ENCODE measurements at places on chromosomes 3 and 15.
A peak's percentile ranks its signal among the peaks of the same experiment; 100 is the strongest.

DNA sequence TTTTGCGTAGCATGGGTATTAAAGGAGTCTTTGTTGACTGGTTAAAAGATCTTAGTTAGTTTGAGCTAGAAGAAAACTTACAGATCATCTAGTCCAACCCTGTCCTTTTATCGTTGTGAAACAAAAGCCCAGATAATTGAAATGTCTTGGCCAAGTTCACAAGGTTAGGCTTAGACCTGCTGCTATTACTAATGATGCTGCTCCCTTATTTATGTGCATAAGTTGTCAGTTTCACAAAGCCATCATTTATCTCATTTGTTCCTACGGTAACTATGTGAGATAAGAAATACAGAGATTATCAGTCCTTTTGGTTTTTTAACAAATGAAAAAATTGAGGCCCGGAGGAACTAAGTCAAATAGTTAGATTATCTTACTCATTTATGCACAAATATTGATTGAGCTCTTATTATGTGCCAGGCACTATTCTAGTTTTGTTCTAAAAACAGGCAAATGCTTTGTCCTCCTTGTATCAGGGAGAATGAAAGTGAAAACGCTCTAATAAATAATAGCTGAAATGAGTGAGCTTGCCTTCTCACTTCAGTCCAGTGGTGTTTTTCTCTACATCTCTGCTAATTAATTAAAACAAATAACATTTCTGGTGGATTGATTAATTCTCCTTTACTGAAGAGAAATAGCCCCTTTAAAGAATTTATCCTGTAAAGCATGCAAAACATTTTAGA is 49.1 kb upstream of the TPRG1 start:
- DNase-seq: no peak

DNA sequence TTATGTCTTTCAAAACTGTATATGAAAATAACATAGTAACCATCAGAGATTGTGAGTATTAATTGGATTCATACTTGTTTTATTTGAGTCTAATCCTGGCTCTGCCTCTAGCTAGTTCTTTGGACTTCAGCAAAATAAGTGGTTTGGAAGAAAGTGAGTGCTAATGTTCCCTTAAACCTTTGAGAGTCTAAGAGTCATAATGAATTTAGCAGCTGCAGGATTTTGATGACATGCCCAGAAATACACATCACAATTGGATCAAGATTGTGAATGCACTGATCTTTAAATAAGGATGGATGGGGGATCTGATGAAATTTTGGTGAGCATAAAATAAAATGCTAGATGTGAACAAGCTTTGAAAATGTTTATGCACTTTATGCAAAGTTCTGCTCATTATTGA is 79.9 kb upstream of the FAM98B start:
- DNase-seq: no peak

DNA sequence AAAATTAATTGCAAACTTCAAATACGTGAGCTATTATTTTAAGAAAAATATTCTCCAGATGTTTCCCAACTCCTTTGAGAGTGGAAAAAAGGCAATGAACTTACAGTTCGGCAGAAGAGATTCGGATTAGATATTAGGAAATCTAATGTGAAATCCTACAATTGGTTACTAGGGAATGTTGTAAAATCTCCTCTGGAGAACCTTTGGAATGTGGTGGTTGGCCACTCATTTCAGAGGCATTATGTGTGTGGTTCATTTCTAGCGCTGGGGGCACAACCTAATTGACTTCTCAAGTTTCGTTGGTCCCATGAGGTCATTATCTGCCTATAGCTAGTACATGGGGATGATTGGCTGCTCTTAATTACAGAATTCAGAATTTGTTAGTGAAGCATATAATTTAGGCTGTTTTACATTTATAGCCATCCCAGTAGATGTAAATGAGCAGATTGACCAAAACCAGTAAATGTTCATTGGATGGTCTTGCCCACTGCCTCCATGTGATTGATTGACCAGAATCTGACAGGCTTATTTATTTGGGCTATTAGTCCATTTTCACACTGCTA is 34.6 kb upstream of the CMSS1 start:
- DNase-seq: peak; percentile 75

DNA sequence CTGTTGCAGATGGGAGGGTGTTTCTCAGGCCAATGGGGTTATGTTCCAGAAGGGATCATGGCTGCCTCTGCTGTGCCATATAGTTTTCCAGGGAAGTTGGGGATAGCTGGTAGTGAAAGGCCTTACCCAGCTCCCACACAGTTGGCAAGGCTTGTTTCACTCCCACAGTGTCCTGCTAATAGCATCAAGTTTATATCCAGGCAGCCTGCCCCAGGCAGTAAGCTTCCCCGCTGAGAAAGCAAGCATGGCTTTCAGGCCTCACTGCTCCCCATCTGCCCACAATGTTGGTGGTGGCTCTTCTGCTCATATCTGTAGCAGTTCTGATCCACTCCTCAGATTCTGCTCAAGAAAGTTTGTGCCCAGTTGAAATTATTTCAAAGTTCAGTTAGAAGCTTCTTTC is 50.9 kb upstream of the DCBLD2 start:
- DNase-seq: no peak

DNA sequence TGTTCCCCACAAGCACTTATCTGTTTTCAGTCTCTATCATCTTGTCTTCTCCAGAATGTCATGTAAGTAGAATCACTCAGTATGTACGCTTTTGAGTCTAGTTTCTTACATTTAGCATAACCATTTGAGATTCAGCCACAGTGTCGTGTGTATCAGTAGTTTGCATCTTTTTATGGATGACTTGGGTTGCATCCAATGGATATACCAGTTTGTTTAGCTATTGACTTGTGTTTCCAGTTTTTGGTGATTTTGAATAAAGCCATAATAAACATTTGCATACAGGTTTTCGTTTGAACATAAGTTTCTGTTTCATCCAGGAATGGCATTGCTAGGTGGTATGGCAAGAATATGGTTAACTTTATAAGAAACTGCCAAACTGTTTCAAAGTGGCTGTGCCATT is 12.1 kb downstream of the GRIP2 start:
- no peak for DNase-seq

DNA sequence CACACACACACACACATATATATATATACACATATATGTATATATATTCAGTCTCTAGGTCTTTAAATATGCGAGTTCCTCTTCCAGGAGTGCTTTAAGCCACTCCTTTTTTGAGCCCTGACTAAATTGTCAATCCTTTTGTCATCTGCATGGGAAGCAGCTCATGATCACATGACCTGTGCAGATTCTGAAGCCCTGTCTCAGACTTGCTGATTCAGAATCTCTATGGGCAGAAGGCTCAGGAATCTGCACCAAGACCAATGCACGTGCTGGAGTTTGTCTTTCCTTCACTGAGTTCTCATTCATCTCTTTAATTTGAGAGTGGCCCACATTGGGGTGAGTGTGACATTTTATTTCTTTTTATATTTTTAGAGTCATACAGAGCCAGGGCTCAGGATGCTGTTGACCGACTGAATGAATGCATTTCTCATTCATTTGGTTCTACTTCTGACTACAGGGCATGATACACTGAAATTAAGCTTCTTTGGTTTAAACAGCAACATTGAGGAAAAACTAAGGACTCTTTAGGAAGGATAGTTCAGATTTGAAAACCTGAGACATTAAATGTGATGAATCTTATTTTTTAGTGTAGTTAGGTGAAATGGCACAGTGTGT is 307.5 kb downstream of the EDEM1 start:
- DNase-seq: no peak

DNA sequence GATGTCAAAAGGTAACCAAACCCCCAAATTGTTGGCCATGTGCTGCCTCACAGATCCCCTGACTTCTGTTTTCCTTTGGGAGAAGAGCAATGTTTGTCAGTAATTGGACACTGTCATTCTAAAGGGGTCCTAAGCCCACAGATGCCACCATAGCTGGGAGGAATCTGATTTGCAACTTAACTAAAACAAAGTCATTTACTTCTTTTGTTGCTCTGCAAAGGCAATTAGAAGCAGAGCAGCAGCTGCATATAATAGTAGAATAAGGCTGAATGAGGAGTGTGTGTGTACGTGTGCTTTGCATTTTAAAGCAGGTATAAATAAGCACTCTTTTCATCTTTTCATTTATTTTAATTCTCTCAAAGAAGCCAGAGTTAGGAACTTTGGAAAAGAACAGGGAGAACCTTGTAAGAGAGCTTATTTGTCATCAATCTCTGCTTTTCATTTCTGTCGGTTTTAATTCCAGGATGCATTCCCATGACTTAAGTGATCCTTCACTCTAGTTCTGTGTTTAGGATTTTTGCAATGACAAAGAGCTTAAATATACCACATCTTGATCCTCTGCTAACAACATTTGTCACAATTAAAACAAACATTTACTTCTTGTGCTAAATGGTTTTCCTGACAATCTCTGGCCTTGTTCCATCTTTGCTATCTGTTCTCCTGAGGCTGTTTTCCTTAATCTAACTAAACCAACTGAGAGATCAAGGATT is 530.2 kb upstream of the CBLB start:
- no peak for DNase-seq

GRCh38 chr15:66161575-66162118 is 91.9 kb downstream of the MEGF11 start:
- DNase-seq: no peak

GRCh38 chr3:126146525-126147146 is 33.8 kb downstream of the ALDH1L1 start:
- no peak for DNase-seq

GRCh38 chr3:129211772-129212171 is 28.1 kb upstream of the CNBP start:
- DNase-seq: no peak

DNA sequence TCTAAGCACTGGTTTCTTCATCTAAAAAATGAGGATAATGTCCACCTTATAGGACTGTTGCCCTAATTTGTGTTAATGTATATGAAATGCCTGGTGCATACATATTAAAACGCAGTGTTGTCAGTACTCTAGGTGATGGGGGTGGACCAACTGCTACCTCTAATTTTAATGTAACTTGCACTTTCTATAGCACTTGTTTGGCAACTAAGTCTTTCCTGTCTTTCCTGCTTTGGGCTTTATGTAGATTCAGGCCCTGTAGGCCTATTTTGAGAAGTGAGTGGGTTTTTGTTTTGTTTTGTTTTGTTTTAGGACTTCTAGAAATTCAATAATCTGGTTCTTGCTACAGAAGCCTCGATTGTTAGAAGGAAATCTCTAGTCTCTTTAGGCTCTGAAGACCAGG is 21.2 kb downstream of the SLC7A14 start:
- no peak for DNase-seq

GRCh38 chr3:5041315-5041714 is 62.1 kb downstream of the BHLHE40 start:
- no peak for DNase-seq

DNA sequence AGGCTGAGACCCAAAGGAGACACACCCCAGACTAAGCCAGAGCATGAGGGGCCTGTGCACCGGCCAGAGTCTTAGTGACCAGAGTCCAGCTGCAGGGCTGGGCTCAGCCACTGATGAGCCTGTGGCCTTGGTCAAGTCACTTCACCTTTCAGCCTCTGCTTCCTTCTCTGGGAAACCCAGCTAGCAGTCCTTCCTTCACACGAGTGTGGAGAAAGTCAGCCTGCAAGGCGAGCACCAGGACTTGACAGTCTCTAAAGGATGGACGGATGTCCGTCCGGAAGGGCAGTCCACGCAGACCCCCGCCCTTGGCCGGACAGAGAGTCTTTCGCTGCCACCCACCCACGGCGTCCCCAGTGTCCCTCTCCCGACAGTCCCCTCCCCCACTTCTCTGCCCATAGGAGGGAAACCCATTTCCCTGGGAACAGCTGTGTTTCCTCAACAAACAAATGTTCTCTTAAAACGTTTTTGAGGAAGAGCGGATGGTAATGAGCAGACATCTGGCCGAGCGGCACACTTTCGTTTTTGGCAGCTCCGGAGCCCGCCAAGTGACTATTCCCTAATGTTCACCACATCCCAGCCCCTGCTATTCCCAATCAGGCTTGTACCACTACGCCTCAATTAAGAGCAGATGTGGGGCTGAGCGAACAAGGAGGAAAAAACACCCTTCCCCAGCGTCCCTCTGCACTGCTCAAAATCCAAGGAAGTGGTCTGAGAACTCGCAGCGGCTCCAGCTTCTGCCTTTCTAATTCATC is 129.1 kb upstream of the SMAD3 start:
- DNase-seq: peak; percentile 81

- DNase-seq: no peak
Measured at GRCh38 chr3:101791778-101792177, 12.8 kb downstream of the NXPE3 start.

DNA sequence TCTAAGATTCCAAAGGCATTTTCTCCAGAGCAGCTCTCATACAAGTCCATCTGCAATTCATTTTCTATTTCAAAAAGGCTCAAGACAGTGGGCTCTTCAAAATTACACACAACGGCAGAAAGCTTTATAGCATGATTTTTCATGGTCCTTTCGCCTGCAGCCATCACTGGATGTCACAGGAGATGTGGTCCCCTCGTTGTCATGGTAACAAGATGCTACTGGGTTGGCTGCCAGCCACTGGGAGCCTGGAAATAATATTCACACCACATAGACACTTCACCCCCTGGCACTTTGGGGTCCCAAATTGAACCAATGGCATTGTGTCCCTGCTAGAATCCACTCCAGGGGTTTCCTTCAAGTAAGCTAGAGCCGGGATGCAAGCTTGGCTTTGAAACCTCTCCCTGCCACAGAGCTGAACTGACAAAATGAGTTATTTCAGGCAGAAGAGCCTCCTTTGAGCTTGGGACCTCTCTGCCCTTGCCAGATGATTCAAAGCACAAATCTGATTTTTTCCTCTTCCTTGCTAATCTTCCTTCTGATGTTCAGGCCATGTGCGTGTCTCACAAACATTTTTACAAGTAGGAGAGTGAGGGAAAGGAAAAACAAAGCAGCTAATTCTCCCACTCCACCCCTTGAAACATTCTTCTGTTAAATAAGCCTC is 512.6 kb upstream of the ADAMTS9 start:
- DNase-seq: no peak

GRCh38 chr3:141112686-141113297 is 61.6 kb downstream of the SPSB4 start:
- no peak for DNase-seq

DNA sequence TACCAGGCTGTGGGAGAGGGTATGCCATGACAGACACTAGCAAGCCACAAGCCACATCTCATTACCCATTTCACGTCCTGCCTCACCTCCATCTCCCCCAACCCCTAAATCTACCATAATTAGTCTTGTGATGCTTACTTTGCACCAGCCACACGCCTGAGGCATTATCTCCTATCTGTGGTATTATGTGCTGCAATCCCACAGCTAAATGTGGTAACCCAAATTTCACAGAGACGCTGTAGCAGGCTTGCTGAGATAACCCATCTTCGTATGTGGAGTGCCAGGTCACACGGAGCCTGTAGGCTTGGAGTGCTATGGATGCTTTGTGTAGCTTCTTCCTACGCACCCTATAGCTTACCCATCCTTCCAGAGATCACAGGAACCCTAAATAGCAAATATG is 256.7 kb upstream of the KCNH8 start:
- no peak for DNase-seq

GRCh38 chr15:77507143-77507897 is 86.6 kb downstream of the HMG20A start:
- DNase-seq: no peak

- no peak for DNase-seq
Measured at GRCh38 chr3:66035763-66036477, 2.8 kb downstream of the MAGI1 start.

GRCh38 chr3:143538577-143538981 is 309.7 kb downstream of the SLC9A9 start:
- DNase-seq: peak; percentile 53
